ENCODE measurements at places on chromosomes 2 and 18. TPM values are rescaled to one million over a fixed set of nuclear protein-coding genes. Genes with fewer than 3 reads are reported as not detected.

APOB gene
- total RNA-seq: 0.23 TPM

NTSR2 gene
- total RNA-seq: not detected

STPG4 gene
- 0.25 TPM for total RNA-seq

EVA1A gene
- 27.3 TPM for total RNA-seq

SLC9A4 gene
- total RNA-seq: not detected

EFHD1 gene
- total RNA-seq: 178 TPM

SP3 gene
- total RNA-seq: 56.9 TPM

UGT1A9 gene
- total RNA-seq: not detected

OTOS gene
- not detected for total RNA-seq

MAL gene
- total RNA-seq: not detected

UGT1A7 gene
- total RNA-seq: 0.12 TPM

ADD2 gene
- 0.15 TPM for total RNA-seq

GPBAR1 gene
- total RNA-seq: 0.26 TPM

OSR1 gene
- 32.3 TPM for total RNA-seq

CACNB4 gene
- 6.0 TPM for total RNA-seq

ALLC gene
- total RNA-seq: not detected
